ENCODE measurements at places on chromosomes 2 and 18. TPM values are rescaled to one million over a fixed set of nuclear protein-coding genes. Genes with fewer than 3 reads are reported as not detected.

Gene ALLC
- total RNA-seq: not detected

Gene CDH20
- not detected for total RNA-seq

Gene ADI1
- 74.6 TPM for total RNA-seq

Gene SRD5A2
- total RNA-seq: not detected

Gene DNAJC5G
- total RNA-seq: not detected

Gene SERPINB10
- not detected for total RNA-seq

Gene FIGN
- 5.1 TPM for total RNA-seq

Gene SP140
- not detected for total RNA-seq

Gene CFAP210
- total RNA-seq: not detected

Gene TSPYL6
- not detected for total RNA-seq

Gene THSD7B
- under 0.01 TPM for total RNA-seq

Gene CDH19
- not detected for total RNA-seq

Gene COL5A2
- total RNA-seq: 246 TPM

Gene ABCB11
- total RNA-seq: not detected

Gene FBXO15
- 0.39 TPM for total RNA-seq

Gene DLX1
- not detected for total RNA-seq

Gene PIAS2
- total RNA-seq: 16.1 TPM

Gene RGPD4
- not detected for total RNA-seq

Measured in placental epithelial cell (primary cell).